ENCODE measurements at places on chromosomes 7 and 10.

- DNase-seq: no peak
Measured at GRCh38 chr10:53978301-53978700, 822.7 kb downstream of the PCDH15 start.

- no peak for DNase-seq
Measured at GRCh38 chr10:97733256-97733655, 3.7 kb upstream of the ZFYVE27 start.

DNA sequence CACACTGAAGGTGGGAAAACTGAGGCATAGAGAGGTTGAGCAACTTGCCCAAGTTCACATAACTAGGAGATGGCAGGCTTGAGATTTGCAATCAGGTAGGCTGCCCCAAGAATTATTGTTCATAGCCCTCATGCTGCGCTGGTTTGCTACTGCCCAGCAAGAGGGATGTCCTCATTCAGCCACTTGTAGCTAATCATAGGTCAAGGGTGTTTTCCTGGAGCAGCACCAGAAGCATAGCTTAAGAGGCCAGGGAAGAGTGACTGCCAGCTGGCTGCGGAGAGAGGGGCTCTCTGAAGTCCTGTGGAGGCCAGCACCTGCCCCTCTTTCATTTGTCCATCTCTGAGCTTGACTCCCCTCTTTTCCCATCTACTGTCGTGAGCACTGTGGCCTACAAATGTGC lies 15.0 kb downstream of the CDHR3 start:
- DNase-seq: no peak

- no peak for DNase-seq
Measured at GRCh38 chr7:15397922-15398760, 163.7 kb downstream of the AGMO start.

- no peak for DNase-seq
Measured at GRCh38 chr7:130880668-130881067, 146.7 kb upstream of the KLF14 start.

GRCh38 chr10:69217119-69217754 lies 2.9 kb upstream of the HKDC1 start:
- DNase-seq: no peak

DNA sequence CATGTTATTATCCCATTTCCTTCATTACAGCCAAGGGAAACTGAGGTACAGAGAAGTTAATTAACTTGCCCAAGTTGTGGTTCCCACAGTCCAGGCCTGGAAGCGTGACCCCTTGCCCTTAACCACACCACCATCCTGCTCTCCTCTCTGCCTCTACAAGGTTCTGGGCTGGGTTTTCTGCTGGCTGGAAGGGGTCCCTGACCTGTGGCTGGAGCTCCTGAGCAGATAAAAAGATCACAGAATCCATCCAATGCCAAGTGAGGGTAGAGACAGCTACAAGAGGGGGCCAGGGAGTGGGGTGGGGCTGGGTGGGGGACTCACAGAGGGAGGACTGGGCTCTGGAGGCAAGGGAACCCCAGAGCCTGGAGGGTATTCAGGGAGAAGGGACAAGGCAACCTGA lies 9.7 kb downstream of the ASB10 start:
- no peak for DNase-seq

- DNase-seq: no peak
Measured at GRCh38 chr7:14395860-14396259, 406.4 kb upstream of the ETV1 start.

- no peak for DNase-seq
Measured at GRCh38 chr10:3511483-3511882, 273.5 kb downstream of the KLF6 start.

DNA sequence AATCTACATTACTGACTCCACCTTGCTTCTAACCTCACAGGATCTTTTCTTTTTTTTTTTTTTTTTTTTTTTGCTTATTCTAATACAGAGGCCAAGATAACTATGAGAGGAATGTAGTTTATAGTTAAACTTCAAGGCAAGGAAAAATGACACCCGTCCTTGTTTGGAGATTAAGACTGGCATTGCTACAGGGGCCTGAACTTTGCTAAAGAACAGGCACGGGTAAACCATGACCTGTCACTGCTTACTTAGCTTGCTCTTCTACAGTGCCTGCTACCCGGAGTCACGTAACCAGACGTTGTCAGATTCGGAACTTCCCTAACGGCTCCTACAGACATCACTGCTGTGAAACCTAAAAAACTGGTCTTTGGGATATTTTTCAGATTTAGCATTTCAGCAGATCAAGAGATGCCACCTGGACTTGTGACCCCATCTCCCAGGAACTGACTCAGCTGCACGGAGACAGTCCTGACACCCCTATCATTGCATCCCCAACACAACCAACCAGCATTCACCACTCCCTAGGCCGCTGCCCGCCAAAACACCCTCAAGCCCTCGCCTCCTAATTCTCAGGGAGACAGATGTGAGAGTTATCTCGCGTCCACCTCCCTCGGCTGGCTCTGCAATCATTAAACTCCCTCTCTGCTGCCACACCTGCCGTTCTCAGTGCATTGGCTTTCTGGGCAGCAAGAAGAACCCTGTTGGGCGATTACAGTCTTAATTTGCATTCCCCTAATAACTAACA lies 27.5 kb downstream of the MAD1L1 start:
- DNase-seq: no peak

GRCh38 chr7:3175285-3175902 lies 125.7 kb upstream of the SDK1 start:
- no peak for DNase-seq

DNA sequence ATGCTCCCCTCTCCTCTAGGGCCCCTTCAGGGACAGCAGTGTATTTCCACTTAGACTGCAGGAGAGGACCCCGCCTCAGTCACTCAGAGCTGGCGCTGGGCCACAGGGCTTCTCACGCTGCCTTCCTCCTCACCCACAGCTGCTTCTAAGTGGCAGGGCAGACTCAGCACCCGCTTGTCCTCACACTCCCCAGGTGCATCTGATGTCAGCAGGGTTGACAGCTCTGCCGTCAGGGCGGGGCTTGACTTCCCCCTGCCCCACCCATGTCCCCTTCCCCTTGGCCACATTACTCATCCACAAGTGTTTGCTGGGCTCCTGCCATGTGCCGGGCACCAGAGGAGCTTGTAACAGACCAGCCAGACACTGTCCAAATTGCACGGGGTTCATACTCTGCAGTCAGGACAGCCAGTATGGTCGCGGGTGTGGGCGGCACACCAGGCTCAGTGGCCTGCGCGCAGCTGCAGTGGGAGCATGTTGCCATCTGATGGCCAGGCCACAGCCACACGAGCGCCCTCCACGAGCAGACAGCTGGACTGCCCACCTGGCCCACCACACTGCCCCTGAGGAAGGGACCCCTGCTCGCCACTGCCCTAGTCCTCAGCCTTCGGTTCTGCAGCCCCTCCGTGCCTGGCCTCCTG lies 29.3 kb upstream of the TTYH3 start:
- DNase-seq: no peak

- DNase-seq: no peak
Measured at GRCh38 chr7:108204281-108204796, 74.2 kb upstream of the LAMB4 start.

DNA sequence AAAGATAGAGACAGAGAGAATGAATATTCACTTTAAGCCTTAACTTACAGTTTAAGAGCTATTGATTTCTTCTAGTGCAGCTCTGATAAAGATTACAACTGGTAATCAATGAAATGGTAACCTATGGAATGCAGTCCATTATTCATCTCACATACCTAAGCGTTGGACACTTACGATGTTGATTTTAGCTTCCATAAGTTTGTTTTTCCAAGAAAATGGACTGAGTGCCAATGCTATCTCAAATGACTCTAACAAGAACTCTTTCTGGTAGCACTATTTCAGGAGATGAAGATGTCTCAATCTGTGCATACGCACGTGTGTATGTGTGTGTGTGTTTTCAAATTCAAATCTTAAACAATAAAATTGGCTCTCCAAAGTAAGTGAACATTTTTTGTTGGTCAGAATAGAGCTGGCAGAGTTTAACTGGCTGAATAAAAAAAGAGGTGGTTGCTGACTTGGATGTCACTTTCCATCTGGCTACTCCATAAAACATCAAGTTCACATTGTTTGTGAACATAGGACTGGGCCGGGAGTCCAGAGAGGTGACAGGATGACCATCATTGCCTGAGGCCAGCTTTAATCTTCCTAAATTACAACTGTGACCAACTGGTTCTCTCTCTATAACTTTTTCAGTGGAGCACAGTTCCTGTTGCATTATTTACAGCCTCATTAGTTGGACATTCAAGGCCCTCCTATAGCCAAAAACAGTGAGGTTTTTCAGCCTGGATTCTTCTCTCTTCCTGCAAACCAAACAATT lies 106.9 kb upstream of the CSTF2T start:
- no peak for DNase-seq

DNA sequence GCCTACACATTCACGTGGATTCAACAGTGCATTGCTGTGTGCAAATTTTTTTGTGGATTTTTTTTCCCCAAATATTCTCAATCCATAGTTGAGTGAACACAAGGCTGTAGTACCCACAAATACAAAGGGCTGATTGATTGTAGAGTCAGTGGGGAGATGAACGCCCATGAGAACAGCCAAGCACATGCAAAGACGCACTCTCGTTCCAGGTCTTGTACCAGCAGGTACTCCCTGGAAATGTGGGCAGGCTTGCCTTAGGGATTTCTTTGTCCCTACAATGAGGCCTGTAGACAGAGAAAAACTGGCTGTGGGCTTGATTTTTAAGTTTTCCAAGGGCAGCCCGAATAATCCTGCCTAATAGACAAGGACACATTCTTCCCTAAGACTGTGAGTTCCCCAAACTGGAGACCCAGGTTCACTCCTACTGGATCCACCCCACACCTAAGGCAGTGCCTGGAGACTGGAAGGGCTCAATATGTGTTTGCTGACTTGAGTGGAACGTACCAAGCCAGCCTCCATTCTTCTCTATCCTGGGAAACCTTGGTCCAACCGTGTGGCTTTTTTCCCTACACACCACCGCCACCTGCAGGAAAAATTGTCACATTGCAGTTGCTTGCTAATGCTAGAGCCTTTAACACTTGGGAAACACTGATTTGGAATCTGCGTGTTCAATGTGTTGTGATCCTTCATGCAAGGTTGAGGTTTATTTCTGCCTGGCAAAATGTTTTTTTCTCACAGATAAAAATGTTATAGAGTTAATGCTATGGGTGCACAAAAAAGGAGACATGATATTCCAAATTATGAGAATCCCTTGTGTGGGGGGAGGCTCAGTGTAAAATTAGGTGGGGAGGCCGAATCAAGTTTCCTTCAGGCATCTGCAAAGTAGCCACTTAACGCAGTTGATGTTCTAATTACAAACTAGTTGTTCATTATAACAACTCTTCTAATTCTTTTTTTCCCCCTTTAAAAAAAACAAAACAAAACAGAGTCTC lies 49.3 kb downstream of the PPP1R17 start:
- no peak for DNase-seq

DNA sequence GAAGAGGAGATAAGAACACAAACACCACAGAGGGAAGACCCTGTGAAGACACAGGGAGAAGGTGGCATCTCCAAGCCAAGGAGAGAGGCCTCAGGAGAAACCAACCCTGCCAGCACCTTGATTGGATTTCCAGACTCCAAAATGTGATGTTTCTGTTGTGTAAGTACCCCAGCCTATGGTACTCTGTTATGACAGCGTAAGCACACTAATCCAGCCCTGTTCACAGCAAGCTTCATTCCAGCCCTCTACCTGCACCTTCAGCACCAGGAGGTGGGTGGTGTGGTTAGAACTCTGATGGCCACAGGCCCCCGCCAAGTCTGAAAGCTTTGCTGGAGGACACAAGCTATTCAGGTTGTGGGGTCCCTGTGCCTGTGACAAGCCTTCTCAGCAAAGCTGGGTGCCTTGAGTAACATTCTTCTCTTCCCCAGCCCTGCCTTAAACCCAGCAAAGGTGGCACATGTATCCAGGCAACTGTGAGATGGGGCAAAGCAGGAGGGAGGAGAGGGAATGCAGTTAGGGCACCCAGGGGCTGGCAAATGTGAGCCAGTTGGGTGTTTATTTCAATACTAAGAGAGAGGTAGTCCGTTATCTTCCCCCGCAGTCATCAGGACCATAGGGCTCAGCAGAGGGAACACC lies 4.5 kb downstream of the VSTM4 start:
- DNase-seq: no peak

GRCh38 chr10:22723343-22723779 lies 9.0 kb upstream of the PIP4K2A start:
- no peak for DNase-seq

DNA sequence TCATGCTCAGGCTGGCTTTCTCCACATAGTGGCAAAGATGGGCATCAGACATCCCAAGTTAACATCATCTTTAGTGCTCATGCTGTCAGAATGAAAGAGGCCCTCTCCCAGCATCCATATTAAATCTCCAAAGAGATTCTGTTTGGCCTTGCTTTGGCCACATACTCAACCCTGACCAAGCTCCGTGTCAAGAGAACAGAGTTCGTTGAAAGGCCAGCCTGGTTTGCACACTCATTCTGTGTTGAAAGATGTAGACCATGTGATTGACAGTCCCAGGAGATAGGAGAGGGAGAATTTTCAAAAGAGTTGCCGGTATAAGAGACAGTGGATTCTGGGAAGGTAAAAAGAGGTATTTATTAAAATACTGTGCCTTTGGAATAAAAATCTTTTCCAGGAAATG lies 19.7 kb downstream of the MET start:
- no peak for DNase-seq

GRCh38 chr10:122882766-122883165 lies 3.4 kb upstream of the FAM24B start:
- no peak for DNase-seq

DNA sequence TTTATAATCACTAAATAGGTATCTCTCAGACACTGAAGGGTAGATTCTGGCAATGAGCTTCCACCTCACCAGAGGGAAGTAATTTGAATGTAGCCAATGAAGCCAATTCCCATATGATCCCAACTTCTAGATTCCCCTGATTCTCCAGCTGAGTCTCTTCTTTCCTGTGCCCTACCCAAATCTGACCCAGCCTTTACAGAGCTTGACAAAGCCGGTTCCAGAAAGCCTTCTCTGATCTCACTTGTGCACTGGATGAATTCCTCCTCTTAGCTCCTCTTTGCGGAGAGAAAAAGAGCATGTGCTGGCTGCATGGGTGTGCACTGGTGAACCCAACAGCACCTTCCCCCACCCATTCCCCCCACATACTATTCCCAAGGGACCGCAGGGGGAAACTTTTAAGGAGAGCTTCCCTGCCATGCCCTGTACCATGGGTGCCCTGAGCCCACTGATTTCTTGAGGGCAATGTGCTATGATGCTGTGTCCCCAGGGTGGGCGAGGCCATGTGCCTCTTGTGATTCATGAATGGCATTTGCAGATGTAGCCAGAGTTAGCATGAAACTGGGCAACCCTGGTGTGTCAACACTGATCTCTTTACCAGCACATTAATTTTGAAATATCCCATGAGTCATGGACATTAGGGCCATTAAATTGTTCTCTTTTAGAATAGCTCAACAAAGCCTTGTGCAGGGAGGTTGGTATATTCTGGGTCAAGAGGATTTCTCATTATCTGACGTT lies 50.4 kb upstream of the PLEKHA1 start:
- DNase-seq: no peak

GRCh38 chr7:91941450-91941849 lies 788 bp downstream of the AKAP9 start:
- peak; percentile 32 for DNase-seq

DNA sequence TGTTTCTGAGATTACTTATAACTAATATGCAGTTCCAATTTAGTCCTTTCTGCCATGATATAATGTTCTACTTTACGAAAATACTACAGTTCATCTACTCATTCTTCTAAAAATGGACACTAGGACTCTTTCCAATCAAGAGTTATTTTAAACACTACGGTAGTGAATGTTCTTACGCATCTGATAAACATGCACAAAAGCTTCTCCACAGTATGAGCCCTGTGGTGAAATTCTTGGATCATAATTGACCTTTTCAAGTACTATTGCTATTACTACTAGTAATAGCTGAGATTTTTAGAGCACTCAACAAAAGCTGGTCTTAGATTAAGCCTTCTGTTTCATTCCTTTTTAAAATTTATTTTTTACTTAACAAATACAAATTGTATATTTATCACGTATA lies 106.4 kb downstream of the CH25H start:
- DNase-seq: no peak

All from activated CD4-positive, CD25-positive, alpha-beta regulatory T cell treated with anti-CD3 and anti-CD28 coated beads, Interleukin-2, amount 50 U/mL, for 72 hours (primary cell).